Activated T-helper 1 cell treated with anti-CD3 and anti-CD28 coated beads, Interleukin-12 subunit alpha, Interleukin-12 subunit beta, Interleukin-2, Interleukin-4 antibody, amounts not matched to agents 30 ng/mL and 10 ng/mL and 1 ng/mL, durations not matched to agents 14 hours and 24 hours and 36 hours (primary cell): ENCODE measurements at places on chromosomes 2 and 18. TPM values are rescaled to one million over a fixed set of nuclear protein-coding genes. Genes with fewer than 3 reads are reported as not detected.

SOX11 gene
- total RNA-seq = not detected in 2 replicates

DNA sequence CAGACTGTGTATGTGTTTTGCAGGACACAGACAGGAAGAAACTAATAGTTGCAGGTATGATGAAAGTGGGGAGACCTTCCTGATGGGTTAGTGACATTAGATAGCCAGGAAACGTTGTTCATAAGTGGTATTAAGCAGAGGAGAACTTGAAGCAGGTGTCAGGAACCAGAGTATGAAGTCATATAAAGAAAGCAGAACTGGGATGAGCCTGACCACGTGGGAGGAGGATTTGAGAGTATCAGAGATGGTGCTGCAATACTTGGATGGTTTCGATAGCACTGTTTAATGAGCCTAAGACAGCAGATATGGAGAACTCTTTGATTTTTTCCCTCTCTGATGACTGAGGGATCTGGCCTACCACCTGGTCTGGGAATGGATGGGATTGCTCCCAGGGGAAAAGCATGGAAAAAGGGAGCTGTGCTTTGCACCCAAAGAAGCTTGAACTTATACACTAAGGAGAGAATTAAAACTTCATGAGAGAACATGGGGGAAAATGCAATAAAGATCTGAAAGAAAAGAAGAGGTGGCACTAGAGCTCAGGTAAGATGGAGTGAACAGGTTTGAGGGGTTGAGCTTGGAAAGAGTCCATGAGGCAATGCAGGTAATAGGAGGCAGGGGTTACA is 226.0 kb upstream of the LRRTM1 start:
- H3K36me3 ChIP-seq = no peaks in the 10 kb centered on the region
- no peak overlapping the region for H3K4me3 ChIP-seq
- DNase-seq = no peak
- H3K27me3 ChIP-seq = no peaks in the 10 kb centered on the region
- no peak overlapping the region for H3K27ac ChIP-seq
- H3K4me1 ChIP-seq = no peaks in the 10 kb centered on the region

- peaks cover 58% of the 10 kb centered on the region for H3K4me1 ChIP-seq
- peak overlapping the region; percentile 83 for H3K4me3 ChIP-seq
- peak overlapping the region; percentile 73 for H3K27ac ChIP-seq
- peaks cover 12% of the 10 kb centered on the region for H3K36me3 ChIP-seq
- peak; percentile 47 for DNase-seq
Observed at GRCh38 chr2:161238560-161239325, 69.5 kb upstream of the PSMD14 start.

DNA sequence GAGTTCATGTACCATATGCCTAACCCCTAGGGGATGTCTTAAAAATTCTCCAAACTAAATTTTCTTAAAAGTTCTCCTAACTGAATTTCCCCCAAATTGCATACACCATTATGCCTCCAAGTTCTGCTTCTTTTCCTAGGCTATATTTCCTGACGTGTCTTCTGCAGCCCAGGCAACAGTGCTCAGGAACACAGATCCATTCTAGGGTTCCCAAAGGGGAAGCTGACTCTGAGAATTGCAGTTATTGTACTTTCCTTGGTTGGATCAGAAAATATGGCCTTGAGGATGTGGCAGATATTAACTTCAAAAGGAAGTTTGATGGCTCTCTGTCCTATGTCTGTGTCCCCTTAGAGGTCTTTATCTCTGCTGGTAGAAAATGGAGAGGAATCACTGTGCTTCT is 124.3 kb downstream of the TMEM17 start:
- no peaks in the 10 kb centered on the region for H3K36me3 ChIP-seq
- no peak overlapping the region for H3K27ac ChIP-seq
- no peak overlapping the region for H3K4me3 ChIP-seq
- no peaks in the 10 kb centered on the region for H3K4me1 ChIP-seq

DNA sequence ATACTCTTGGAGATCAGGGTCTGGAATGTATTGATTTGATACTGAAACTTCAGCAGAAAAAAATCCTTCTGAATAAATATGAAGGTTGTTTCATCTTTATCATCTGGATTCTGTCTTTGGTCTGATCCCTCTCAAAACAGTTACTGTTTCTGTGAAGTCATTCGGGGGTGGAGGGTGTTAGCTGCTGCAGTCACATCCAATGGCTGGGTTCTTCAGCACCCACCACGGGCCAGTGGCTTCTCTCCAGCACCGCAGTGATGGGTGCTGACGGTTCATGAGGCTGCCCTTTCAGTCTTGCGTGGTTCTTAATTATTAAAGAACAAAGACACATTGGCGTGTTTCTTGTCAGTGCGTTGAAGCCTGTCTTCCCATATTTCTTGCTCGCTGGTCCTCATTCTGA is 148.0 kb downstream of the LDLRAD4 start:
- H3K27ac ChIP-seq = no peak overlapping the region
- no peak overlapping the region for H3K4me3 ChIP-seq
- H3K4me1 ChIP-seq = peaks cover 24% of the 10 kb centered on the region
- no peak for DNase-seq
- peaks cover 7% of the 10 kb centered on the region for H3K27me3 ChIP-seq
- no peaks in the 10 kb centered on the region for H3K36me3 ChIP-seq

FAM237A gene
- not detected in 2 replicates for total RNA-seq

DNA sequence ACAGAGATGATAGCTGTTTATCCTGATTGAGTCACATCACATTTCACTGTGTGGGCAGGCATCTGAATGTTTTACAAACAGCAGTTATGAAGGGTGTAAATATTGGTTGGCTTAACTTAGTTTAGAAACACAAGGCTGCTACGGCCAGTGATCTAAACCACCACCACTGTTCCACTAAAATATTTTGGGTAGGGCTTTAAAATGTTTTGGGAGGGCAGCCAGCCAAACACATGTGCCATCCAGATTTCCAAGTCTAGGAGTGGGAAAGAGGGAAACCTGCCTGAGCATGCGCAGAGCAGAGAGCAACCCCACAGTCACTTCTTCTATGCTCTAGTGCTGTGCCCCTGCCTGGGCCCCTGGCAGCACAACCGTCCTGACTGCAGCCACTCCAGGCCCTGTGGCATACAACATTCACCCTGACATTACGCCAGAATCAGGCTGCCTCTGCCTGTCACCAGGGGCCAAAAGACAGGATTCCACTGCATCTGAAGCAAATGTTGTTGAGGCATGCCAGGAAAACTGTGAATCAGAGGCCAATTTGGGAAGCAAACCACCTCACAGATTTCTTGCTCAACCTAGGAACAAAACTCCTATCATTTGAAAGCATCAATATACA is 74.8 kb upstream of the COL5A2 start:
- no peaks in the 10 kb centered on the region for H3K4me1 ChIP-seq
- H3K36me3 ChIP-seq = no peaks in the 10 kb centered on the region
- H3K27me3 ChIP-seq = no peaks in the 10 kb centered on the region
- H3K27ac ChIP-seq = no peak overlapping the region
